Amniotic stem cell (primary cell): ENCODE measurements at places on chromosomes 2 and 18.

- DNase-seq = no peak
Observed at GRCh38 chr2:29920631-29921559, 491 bp downstream of the ALK start.

GRCh38 chr18:75378376-75379315, 48.9 kb downstream of the SMIM21 start:
- DNase-seq = no peak

DNA sequence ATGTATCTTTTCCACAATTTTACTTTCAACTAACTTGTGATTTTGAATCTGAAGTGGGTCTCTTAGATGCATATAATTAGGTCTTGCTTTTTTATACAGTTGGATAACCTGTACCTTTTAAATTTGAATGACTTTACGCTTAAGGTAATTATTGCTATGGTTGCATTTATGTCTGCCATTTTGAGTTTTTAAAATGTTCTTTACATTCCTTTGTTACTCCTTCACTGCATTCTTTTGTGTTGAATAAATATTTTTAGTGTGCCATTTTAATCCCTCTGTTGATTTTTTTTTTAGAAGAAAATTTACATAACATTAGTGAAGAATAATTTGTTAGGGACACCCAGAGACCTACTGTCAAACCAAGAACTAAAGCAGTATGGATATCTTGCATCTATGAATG, 65.3 kb downstream of the BIRC6 start:
- no peak for DNase-seq

DNA sequence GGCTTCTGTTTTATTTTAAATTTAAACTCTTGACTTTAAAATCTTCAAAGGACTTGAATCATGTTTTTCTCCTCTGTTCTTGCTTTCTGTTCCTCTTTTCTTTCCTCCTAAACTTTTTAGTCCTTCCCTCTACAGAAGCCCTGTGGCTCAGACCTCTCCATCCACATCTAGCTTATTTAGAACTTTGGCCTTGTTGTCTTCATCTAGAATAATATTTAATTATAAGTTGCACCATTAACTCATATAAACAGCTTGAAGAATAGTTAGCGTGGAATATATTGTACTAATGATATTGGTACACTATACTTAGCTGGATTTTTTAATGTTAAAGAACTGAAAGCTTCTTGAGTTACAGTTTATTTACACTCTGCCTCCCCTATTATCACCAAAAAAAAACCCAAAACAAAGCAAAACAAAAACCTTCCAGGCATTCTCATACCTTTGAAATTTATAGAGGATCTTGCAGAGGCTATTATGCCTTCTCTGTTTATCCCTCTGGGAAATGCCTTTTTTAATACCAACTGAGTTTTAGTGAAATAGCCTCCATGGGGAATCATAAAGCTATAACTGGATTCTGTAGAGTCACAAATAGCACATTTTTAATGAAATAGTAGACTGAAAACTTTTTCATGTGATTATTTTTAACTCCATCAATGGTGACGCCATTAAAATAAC, 9.2 kb upstream of the CCDC141 start:
- no peak for DNase-seq

GRCh38 chr2:178386986-178387597, 63.9 kb downstream of the PRKRA start:
- DNase-seq = no peak

DNA sequence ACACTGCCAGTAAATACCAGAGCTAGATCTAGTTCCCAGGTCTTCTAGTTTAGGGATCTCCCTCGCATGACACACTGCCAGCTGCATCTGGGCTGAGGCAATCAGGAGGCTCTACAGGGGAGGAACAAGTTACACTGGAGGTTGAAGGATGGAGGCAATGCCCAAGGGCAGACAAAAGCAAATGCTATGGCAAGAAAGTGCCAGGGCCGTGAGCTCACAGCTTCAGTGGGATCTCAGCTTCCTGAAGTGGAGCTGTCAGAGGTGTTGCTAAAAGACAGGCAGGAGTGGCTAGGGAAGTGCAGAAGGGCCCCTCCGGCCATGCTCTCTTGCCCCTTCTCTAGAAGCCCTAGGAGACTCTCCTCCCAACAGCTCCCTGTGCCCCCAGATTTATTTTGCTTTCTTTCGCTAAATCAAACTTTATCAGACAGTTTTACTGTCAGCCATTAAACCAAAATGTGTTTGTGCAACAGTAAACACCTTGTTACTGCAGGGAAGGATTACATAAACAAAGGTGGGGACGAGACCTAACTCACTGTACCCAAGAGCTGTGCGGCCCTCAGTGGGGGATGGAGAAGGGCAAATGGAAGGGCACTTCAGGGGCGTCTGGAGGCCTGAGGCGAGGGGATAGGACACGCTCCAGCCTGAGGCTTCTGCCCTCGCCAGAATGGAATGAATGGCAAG, 39.4 kb upstream of the PKDCC start:
- no peak for DNase-seq

- no peak for DNase-seq
Observed at GRCh38 chr2:128593518-128593878, 274.8 kb upstream of the HS6ST1 start.
